ENCODE measurements at places on chromosomes 11 and 22.

GRCh38 chr22:26267856-26268255 is 98.6 kb downstream of the SEZ6L start:
- DNase-seq, result no peak

DNA sequence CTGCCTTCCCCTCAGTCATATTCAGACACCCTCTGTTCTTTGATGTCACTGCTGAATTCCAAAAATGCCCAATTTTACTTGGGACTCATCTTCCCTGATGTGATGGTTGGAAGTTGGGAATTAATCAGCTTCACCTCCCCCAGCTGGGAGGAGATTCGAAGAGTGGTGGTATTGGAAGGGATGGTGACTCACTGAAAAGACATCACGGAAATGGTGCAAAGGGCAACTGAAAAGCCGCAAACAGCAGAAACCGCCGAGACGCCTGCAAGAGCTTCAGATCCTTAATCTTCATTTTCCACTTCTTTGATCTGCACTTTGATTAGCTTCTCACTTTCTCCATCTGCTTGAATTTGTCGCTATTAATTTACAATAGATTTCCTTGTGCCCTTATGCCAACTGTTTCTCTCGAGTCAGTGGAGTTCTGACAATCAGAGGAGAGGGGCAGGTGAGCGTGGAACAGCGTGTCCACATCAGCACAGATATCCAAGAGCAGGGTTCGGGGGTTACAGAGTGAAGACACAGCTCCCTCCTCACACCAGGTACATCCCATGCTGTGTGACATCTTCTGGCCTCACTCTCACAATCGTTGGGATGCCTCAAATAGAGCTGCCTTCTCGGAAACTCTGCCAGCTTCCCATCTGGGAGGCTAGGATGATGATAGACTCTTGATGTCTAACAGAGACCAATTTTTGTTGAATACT is 325.4 kb downstream of the BRD1 start:
- DNase-seq, result no peak

- DNase-seq, result no peak
Observed at GRCh38 chr22:19687561-19688300, 26.6 kb upstream of the SEPTIN5 start.

- no peak for DNase-seq
Observed at GRCh38 chr11:133011604-133012003, 520.7 kb downstream of the OPCML start.

GRCh38 chr11:86202013-86202336 is 42.6 kb upstream of the EED start:
- DNase-seq, result no peak

DNA sequence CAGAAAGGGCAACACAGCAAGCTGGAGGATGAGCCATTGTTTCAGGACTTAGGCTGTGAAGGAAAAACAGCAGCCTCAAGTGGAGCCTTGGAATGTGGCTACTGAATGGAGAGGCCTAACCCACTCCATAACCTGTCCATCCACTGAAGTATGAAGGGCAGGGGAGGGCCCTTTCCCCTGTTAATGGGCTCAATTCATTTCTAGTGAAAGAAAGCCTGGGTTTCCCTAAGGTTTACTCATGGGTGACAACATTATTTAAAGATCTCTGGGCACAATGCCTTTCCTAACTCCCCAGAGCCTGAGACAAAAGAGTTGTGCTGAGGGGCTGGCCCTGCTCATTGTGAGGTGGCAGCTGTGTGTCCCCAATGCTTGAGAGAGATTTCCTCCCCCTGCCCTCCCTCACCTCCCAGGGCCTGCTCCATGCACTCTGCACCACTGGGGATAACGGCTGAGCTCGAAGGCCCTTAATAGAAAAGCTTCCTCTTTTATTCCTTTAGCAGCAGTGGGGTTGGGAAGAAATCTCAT is 83.8 kb downstream of the ME3 start:
- DNase-seq, result no peak

DNA sequence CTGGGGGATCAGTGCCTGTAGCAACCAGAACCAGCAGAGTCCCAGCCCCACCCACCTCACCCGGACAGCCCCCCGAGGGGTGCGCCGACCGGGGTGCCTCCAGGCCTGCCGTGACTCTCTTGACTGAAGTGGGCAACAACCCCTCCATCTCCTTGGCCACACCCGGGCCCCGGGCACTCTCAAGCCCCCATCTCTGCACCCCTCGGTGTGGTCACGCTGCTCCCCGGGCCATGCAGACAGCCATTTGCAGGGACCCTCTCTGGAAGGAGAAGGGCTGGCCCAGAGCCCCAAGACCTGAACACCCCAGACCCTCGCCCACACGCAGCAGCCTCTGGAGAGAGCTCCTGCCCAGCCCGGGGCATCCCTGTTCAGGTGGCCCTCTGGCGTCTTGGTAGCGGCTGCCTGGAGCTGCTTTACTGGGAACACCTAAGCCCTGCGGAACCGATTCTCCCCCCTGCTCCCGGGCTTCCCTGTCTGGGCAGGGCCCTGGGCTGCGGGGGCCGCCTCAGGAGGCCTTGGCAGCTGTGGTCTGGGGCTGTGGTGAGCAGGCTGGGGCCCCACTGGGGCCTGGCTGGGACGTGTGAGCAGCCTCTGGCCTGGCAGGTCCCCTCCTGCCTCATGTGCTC is 84.9 kb downstream of the WNT7B start:
- no peak for DNase-seq

- DNase-seq, result no peak
Observed at GRCh38 chr11:76763573-76764346, 19.4 kb upstream of the TSKU start.

- DNase-seq, result no peak
Observed at GRCh38 chr11:120675171-120675570, 163.6 kb downstream of the GRIK4 start.

DNA sequence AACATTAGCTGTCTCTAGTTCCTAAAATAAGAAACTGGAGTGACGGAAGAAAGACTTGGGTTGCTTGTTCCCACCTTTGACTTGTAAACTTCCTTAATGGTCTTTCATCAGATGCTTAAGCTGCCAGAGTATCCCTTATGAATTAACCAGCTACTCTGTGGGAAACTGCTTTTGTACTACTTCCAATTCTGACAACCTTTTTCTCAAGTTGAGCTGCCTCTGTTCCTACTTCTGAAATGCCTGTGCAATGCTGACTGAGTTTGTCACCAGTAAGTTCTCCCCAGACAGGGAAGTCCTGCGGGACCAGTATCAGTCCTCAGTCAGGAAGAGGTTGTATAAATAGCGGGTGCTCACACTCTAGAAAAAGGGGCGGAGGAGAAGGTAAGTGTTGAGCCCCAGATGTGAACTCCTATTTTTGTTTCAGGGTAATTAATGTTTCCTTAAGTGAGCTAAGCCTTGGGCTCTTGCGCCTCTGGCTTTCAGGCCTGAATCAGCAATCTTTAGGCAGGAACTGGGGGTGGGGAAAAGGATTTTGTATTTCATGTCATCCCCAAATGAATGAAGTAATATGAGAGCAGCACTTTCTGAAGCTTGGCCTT is 67.2 kb downstream of the CECR2 start:
- no peak for DNase-seq

DNA sequence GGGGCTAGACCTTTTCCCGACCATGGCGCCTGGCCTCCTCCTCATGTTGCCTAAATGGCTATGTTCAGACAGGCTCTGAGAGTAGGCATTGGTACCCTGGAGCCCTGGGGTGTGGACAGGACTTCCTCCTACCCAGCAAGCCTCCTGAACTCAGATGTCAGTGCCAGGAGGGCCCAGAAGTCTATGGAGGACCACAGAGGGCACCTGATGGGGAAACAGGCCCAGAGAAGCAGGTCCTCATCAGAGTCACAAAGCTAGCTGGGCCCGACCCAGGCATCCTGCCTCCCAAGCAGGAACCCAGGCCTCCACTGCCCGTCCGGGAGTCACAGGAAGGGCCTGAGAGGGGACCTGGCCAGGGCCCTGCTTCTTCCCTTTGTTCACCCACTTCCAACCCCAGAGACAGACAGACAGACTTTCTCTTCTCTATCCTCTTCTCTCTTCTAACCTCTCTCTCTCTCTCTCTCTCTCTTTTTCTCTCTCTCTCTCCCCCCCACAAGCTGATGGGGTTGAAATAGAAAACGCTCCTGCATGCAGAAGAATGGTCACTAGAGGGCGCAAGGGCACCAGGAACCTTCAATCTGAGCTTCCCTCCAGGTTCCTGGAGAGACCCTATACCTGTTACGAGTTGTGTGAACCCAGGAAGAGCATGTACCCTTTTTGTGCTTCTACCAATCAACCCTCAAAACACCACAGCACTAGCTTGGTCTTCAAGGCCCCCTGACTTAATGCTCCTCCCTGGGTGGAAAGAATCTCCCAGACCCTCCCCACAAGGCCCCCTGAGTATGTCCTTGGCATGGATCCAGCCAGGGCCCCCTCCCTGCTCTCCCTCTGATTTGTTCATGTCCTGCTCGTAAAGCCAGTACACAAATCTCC is 27.1 kb downstream of the ARAP1 start:
- peak; percentile 56 for DNase-seq

DNA sequence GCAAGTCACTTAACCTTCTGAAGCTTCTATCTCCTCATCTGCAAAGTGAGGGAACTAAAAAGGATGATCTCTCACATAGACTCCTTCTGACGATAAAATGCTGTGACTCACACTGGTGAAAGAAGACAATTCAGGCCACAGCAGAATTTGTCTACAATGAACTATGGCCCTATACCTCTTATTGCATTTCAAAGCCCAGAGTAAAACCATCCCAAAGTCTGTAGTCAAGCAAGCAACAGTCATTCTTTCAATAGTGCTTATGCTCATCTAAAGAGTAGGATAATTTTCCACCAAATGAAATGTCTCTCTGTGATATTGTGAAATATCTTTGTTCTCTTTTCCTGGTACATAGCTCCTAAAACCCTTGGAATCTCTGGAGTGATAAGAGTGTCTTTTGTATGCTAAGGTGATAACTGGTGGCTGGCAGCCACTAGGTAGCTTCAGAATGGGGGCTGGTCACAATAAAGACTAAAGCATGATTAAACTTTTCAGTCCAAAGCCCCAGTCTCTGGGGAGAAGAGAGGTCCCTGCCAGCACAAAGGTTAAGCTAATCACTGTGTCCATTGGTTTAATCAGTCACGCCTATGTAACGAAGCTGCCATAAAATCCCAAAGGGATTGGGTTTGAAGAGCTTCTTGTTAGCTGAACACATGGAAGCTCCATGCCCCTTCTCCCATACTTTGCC is 30.8 kb downstream of the SYTL2 start:
- DNase-seq, result no peak

GRCh38 chr11:33997584-33998251 is 53.8 kb upstream of the CAPRIN1 start:
- no peak for DNase-seq

- DNase-seq, result no peak
Observed at GRCh38 chr11:84224042-84224441, 937.9 kb upstream of the CCDC90B start.

GRCh38 chr11:131488238-131488637 is 117.8 kb downstream of the NTM start:
- DNase-seq, result no peak

GRCh38 chr11:58958500-58958899 is 19.2 kb downstream of the GLYATL1 start:
- DNase-seq, result no peak

DNA sequence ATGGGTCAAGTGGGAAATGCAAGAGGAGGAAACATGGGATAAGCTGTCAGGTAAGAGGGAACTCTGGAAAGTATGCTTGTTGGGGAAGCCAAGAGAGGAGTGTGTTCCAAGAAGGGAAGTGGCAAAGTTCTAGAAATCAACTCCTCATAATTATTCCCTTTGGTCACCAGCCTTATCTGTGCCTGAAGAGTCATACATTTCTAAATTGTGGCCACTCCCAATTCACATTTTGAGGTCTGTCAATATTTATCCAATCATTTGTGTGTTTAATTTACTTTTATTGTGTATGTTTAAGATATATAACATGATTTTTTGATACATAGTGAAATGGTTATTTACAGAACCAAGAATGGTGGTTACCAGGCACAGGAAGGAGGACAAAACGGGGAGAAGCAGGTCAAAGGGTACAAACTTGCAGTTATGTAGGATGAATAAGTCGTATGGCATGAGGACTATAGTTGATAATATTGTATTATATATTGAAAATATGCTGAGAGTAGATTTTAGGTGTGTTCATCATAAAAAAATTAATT is 131.7 kb downstream of the GRIA4 start:
- no peak for DNase-seq

GRCh38 chr11:9001736-9002135 is 2.1 kb downstream of the NRIP3 start:
- DNase-seq, result peak; percentile 7

- DNase-seq, result no peak
Observed at GRCh38 chr11:120241277-120241676, 1.3 kb downstream of the POU2F3 start.

GRCh38 chr11:2427721-2428321 is 16.5 kb downstream of the TRPM5 start:
- DNase-seq, result no peak

All from stimulated activated CD8-positive, alpha-beta memory T cell treated with anti-CD3 and anti-CD28 coated beads, Interleukin-4, amount 100 ng/mL, for 4 hours (primary cell).